T-helper 17 cell (primary cell): ENCODE measurements at places on chromosomes 1 and 21.

DNA sequence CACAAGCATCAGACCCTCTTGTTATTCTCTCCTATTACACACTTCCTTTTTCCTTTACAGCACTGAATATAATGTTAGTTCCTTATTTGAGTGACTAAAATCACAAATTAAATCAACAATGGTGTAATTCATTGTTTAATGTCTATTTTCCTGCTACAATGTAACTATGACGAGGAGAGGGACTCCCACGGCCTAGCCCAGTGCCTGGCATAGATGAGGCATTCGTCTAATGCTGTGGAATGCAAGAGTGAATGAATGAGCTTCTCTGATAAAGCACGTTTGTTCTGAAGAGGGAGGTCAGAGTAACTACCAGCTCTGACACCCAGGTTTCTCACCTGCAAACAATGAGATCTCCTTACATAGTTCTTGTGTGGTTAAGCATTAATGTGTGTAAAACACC lies 479.4 kb downstream of the OMA1 start:
- no peak for DNase-seq

GRCh38 chr1:212147581-212148033 lies 112.1 kb downstream of the DTL start:
- no peak for DNase-seq

DNA sequence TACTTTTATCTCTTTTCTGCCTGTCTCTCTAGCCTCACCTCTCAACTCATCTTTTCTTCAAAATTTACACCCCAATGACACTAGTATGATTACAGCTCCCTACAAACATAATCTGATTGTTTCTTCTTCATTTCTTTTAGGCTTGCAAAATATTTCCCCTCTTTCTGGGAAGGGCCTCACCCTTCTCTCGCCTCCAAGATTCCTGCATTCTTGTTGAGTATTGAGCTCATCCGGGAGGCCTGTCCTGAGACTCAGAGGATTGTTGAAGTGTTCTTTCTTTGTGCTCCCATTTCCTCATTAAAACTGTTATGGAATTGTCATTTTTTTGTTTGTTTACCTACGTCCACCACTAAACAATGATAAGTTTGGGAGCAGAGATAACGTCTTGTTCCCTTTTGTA lies 99.1 kb upstream of the CHRM3 start:
- no peak for DNase-seq

DNA sequence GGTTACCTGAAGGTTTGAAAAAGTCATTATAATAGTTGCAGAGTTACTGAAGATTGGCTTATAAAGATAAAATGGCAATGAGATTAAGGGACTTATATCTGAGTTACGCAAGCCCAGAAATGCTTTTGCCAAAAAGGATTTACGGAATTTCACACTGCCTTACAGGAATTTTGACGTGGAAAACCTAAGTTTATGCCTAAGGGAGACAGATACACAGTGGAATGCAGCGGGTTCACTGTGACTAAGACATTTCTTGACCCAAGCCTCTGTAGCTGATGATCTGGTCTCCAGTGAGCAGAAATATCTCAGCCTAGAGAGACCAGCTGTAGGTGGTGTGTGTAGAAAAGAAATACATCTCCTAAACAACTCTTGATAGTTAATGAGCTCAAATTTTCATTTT lies 10.1 kb upstream of the EXO1 start:
- no peak for DNase-seq

DNA sequence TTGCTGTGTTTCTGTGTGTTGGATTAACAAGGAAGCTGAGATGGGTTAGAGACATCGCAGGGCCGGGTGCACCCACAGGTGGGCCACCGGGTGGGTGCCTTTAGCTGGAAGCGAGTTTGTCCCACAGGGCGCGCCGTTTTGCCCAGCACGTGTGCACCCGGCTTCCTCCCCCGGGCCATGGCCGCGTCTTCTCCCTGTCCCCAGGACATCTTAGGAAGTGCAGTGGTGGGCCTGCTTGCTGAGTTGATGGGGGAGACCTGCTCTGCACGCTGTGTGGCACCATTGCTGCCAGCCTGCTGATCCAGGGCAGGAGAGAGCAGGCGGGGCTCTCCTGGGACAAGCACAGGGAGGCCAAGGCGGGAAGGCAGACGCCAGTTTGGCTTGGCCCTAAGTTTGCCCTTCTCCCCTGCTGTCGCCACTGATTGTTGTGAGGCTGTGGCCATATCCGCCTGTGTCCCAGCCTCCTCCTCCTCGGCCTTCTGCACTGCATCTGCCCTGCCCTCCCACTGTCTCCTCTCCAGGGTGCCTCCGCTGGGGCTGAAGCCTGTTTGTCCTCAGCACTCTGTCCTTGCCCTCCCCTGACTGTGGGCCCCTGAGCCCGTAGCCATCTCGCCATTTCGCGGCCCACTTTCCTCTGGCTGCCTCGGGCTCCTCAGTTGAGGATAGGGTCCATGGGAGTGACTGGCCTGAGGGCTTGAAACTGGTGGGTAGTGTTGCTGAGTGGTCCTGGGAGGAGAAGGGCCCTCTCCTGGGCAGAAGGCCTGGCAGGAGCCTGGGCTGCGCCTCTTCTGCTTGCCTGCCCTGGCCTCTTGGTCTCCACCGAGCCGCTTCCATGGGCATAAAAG lies 47.6 kb downstream of the PKNOX1 start:
- no peak for DNase-seq

GRCh38 chr21:25578056-25578961 lies 29.0 kb downstream of the MRPL39 start:
- no peak for DNase-seq

- no peak for DNase-seq
These were observed 10.3 kb downstream of the UTS2 start for GRCh38 chr1:7842517-7842916.

DNA sequence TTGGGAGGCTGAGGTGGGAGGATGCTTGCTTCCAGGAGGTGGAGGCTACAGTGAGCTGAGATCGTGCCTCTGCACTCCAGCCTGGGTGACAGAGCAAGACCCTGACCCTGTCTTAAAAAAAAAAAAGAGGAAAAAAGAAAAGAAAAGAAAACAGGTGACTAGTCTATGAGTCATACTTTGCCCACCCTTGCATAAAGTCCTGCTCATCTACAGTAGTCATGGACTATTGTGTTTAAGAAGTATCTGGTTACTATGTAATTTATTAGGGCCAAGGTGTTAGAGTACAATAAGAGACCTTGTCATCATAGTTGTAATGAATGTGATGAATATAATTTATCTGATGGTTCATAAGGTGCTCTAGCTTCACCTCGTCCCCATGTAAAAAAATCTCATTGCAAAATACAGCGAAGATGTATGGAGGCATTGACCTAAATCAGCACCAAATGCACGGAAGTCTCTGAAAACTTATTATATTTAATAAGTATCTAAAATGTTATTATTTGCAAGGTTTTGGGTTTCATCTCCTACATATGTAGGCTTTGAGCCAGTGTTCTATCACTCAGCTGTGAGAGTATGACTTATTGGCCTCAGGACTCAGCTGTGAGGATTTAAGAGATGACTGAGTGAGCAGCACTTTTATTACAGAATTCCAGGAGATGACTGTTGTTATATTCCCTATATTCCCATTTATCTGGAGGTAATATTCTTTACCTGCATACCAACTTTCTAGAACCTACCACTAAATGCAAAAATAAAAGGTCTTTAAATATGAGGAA lies 19.9 kb upstream of the KCNJ6 start:
- no peak for DNase-seq

DNA sequence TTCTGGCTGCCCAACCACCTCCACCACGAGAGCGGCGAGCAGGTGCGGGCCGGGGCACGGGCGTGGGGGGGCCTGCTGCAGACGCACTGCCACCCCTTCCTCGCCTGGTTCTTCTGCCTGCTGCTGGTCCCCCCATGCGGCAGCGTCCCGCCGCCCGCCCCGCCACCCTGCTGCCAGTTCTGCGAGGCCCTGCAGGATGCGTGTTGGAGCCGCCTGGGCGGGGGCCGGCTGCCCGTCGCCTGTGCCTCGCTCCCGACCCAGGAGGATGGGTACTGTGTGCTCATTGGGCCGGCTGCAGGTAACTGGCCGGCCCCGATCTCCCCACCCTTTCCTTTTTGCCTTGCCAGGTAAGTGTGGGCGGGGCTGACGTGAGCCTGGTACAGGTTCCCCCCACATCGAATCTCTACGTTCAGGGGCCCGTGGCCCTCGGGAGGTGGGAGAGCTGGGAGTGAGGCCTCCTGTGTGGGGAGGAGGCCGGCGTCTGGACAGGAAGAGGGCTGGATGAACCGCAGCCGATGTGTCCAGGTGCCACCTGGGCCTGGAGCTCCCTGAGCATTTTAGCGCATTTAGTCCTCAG lies 51.7 kb downstream of the COL18A1 start:
- no peak for DNase-seq

DNA sequence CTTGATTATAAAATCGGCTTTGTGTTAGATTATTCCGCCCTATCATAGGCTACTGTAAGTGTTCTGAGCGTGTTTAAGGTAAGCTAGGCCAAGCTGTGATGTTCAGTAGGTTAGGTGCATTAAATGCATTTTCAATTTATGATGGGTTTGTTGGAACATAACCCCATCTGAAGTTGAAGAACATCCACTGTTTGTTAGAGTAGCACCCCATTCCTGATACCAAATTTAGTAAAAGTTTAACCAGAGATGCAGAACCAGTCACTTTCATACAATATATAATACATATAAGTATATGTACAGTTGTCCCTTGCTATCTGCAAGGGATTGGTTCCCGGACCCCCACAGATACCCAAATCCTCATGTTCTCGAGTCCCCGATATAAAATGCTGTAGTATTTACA lies 16.1 kb downstream of the UBASH3A start:
- no peak for DNase-seq

DNA sequence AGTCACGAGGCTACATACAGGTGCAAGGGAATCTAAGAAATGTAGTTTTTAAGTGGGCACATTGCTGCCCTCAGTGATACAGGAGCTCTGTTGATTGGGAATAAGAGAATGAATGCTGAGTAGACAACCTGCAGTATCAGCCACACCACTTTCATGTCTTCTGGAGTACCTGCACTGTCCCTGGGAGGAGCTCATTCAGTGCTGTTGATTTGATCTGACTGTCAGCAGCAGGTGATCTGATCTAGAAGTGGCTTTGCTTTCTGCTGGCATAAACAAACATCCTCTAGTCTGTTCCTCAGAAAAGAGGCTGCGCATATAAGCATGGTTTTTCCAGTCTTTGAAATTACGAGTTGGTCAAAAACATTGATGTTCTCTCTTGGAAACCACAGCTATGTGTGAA lies 35.5 kb upstream of the LRRC52 start:
- DNase-seq = no peak

DNA sequence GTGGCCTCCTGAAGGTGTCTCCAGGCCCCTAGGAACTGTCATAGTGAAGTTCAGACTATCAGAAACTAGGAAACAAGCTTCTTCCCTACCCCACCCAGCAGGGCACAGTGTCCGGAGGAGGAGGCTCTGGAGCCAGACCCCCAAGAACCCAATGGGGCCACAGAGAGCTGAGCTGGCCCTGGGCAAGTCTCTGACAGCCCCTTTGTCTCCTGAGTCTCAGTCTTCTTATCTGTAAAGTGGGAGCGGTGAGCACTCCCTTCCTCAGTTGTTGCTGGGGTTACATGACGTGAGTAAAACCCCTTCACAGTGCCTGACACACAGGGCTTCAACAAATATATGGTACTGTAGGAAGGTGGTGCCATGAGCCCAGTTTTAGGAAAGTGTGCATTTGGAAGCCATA lies 675.8 kb downstream of the MATN1 start:
- DNase-seq = no peak

- DNase-seq = peak; percentile 32
These were observed 117.8 kb downstream of the HHAT start for GRCh38 chr1:210446479-210446878.

- DNase-seq = no peak
These were observed 2.6 kb downstream of the ZBTB48 start for GRCh38 chr1:6582370-6582769.

GRCh38 chr21:42835611-42836401 lies 43.5 kb downstream of the WDR4 start:
- no peak for DNase-seq

DNA sequence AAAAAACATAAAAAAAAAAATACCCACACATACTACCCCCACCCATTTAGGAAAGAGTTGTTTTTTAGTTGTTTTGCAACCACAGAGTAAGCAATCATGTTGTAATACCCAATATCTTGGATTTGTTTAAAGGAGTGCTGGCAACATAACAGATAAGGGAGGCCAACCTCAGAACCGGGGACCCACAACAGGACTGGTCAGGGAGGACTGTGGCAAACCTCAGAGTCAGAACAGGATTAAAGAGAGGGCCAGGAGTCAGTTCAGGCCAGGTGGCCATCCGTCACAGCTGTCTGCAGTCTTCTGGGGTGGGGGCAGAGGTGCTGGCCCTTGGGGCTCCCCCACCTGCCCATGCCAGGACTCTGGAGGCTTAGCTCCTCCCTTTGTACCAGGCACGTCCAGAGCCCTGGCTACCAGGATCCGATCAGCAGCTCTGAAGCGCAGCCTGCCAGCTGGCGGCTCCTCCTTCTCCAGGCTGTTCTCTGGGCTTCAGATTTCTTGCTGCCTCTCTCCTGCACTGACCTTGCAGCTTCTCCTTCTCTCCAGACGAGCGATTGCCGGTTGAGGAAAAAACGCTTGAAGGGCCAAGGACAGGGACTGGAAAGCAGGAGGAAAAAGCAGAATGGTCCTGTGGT lies 7.9 kb downstream of the H6PD start:
- no peak for DNase-seq
